ENCODE measurements at places on chromosomes 11 and 22.

GRCh38 chr11:20042045-20042639 is 118.1 kb downstream of the DBX1 start:
- DNase-seq, result no peak

- DNase-seq, result no peak
Measured at GRCh38 chr11:116427903-116428637, 344.7 kb downstream of the BUD13 start.

DNA sequence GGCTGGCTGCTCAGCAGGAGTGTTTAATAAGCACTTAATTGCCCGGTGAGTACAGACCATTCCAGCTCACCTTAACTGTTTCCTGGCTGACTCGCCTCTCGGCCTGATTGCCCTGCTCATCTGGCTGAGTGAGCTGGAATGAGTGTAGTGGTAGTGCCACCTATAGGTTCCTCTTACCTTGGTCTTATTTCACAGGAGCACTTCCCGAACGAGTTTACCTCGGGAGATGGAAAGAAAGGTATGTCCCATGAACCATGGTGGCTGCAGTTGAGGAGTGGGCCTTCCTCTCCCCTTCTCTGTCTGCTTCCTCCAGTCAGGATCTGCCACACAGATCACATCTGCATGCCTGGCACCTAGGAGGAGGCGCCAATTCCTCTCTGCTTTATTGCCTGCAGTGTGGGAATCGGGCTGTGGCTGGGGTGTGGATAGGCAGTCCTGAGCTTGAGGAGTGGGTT is 26.7 kb downstream of the UPB1 start:
- DNase-seq, result no peak

DNA sequence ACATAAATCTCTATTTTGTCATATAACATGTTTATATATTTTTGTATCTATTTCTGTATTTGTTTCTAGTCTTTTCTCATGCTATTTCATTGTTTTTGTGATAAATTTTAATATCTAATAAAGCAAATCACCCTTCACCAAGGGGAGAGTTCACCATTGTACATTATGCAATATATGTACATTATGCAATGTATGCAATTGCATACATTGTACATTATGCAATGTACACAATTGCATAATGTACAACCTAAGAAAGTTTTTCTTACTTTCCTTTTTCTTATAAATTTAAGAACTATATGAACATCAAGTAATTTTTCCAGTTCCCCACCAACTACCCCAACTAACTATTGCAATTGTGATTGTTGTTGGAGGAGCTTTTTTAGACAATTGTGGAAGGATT is 44.1 kb upstream of the GLYATL2 start:
- DNase-seq, result no peak

DNA sequence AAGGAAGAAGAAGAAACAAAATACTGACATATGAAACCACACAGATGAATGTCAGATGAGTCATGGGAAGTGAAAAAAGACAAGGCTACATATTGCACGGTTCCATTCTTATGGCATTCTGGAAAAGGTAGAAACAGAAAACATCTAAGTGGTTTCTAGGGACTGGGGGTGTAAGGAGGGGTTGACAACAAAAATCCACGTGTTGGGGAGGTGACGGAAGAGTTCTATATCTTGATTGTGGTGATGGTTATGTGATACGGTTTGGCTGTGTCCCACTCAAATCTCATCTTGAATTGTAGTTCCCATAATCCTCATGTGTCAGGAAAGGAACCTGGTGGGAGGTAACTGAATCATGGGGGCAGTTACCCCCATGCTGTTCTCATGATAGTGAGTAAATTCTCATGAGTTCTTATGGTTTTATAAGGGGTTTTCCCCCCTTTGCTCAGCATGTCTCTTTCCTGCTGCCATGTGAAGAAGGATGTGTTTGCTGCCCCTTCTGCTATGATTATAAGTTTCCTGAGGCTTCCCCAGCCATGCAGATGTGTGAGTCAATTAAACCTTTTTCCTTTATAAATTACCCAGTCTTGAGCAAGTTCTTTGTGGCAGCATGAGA is 6.4 kb upstream of the ARFGAP3 start:
- DNase-seq, result no peak

DNA sequence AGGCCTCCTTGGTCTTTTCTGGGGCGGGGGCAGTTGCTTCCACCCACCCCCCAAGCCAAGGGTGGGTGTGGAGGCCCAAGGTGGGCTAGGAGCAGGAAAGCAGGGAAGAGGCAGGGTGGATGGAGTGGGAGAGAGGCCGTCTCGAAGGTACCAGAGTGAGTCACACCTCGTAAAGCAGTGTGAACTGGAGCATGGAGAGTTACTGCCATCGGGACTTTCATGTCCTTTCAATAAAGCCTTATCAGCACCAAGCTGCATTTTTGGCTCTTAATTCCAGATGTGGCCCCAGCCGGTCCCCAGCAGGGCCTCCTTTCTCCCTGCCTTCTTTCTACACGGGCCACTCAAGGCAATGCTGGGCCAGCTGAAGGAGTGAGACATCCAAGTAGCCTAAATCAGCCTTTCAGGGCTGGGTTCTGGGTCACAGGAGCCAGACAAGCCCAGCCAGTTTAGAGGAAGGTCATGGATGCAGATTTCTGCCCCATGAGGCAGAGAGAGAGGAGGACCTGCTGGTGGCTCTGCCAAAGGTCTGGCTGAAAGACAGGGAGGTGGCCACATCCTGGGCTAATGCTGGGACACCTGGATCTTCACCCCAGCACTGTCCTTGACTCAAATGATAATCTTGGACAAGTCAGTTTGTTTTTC is 59.0 kb upstream of the CD82 start:
- DNase-seq, result no peak

DNA sequence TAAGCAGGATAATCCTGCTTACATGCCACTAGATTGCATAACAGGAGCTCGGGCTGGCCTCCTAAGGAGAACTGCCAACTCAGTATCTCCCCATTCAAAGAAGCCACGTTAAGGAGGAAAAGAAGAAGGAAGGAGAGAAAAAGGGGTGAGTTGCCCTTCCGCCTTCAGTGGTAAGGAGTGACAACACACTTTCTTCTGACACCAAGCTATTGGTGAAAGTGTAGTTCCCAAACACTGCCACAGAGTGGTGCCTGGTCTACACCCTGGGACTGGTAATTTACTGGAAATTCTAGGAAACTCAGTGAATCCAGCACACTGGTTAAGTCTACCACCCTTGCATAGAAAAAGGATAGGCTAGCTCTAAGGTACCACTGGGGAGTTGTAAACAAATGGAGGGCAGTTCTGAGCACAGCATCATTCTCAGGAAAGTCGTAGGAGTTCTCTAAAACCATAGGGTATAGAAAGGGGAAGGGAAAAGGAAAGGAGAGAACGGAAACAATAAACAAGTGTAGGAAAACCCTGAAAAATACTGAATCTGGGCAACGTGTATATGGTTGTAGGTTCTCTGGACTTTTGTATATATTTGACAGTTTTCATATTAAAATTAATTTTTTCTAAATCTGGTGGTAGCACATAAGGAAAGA is 58.2 kb downstream of the RRAS2 start:
- DNase-seq, result peak; percentile 57

DNA sequence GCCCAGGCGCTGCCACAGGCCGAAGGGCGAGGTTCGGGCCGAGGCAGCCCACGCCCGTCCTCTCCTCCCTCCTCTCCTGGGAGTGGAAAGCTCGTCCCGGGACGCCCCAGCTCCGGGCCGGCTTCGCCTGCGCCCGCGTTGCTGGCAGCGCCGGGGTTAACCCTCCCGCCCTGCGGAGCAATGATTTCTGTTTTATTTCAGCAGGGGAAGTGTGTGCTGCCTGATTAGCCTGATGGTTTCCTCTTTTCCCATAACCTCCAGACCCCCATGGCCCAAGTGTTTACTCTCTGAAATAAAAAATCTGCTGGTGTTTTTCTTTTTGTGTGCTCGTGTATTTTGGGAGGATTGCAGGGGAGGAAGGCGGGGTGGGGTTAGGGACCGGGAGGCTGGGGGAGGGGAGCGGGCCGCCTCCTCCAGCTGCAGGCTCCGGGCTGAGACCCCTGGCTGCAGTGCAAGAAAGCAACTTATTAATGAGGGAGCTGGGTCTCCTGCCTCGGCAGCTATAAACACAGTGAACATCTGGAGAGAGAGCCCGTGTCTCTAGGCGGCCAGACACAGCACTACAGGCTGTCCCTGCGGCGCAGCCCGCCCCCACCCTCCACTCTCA is 38.6 kb downstream of the ETS1 start:
- no peak for DNase-seq

GRCh38 chr11:123202155-123203151 is 7.4 kb upstream of the CLMP start:
- no peak for DNase-seq

DNA sequence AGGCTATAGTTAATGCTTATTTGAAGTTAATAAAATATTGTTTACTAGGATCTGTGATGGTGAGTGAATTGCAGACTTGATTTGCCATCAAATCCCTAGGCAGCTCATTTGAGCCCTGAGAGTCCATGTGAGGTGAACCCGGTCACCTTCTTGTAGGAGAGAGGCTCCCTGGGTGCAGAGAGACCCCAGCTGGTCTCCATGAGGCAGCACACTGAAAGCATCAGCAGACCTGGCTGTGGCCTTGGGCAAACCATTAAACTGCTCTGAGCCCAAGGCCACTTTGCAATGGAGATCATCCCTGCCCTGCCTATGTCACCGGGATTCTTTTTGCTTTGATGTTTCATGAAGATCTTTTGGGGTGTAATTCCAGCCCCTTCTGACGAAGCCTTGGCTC is 125.2 kb downstream of the MICAL2 start:
- no peak for DNase-seq

GRCh38 chr11:59380263-59381059 is 21.8 kb downstream of the OR5AN1 start:
- DNase-seq, result no peak

- peak; percentile 67 for DNase-seq
Measured at GRCh38 chr22:43036282-43036829, 21.4 kb upstream of the PACSIN2 start.

GRCh38 chr22:16783453-16783852 is 41.8 kb downstream of the XKR3 start:
- no peak for DNase-seq

GRCh38 chr11:8258784-8259183 is 4.9 kb downstream of the LMO1 start:
- no peak for DNase-seq

DNA sequence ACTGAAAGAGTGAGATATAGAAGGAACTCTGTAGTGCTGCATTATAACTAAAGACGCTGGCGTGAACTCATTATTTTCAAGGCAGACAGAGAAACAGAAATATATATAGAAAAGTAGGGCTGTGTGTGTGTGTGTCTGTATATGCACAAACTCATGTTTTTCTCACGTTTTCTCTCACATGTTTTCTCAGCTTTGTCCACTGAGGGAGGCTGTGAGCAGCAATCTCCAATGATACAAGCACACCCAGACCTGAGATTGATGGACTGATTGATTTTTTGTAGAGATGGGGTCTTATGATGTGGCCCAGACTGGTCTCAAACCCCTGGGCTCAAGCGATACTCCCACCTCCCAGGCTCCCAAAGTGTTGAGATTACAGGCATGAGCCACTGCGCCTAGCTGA is 122.5 kb downstream of the SERGEF start:
- no peak for DNase-seq

GRCh38 chr11:126816645-126817044 is 183.9 kb downstream of the KIRREL3 start:
- no peak for DNase-seq

DNA sequence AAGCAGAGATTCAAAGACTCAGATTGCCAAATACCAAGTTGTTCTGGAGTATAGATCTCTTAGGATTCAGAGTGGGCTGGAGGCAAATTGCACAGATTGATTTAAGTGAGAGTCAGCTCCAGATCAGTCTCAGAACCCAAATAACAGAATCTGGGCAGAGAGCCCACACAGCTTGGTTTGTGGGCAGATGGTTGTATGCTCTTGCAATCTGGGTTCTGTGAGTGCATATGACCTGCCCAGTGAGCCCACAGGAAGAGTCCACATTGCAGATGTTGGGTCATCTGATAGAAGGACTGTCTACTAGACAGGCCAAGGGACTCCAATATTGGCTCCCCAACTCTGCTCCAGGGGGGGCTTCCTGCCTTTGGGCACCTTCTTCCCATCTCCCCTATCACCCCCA is 65.9 kb downstream of the ADAMTS15 start:
- no peak for DNase-seq

DNA sequence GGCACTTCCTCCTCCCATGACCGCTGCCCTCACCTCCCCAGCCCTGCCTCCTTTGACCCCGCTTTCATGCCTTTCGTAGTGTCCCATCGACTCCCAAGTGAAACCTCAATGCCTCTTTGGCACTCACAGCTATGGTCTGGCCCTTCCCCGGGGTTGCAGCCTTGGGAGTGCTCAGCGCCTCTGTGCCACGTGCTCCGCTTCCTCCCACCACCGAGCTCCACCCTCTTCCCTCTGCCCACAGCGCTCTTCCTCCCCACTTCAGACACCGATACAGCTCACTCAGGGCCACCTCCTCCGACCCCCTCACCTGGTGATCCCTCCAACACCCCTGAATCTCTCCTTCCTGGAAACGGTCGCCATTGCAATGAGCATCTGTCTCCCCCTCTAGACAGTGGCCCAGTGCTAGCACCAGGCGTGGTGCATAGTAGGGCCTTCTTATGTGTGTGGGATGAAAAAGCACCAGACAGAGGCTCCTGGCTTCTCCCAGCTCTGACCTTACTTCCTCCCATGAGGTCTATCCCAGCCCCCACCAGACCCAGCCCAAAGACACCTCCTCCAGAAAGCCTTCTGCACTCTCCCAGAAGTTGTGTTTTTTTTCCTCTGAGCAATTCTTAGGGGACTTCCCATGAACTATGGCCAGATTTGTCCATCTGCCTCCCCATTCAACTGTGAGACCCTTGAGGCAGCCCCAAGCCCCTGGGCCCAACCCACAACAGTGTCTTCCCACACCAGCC is 16.4 kb upstream of the SCGB1A1 start:
- DNase-seq, result no peak

- DNase-seq, result no peak
Measured at GRCh38 chr11:73969991-73970800, 12.4 kb downstream of the UCP2 start.

GRCh38 chr11:134576286-134576685 is 164.2 kb upstream of the B3GAT1 start:
- DNase-seq, result no peak

DNA sequence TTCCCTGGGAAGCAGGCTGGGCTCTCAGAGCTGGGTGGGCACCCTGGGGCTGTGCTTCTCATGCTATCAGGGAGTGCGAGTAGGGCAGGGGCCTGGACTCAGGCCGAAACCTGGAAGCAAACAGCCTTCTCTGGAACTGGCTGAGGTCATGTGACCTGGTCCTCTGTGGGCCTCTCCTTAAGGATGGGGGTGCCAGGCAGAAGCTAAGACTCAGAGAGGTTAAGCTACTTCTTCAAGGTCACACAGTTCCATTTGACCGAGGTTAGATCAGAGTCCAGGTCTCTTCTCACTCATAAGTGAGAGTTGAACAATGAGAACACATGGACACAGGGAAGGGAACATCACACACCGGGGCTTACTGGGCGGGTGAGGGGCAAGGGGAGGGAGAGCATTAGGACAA is 7.4 kb downstream of the FADS3 start:
- DNase-seq, result no peak

DNA sequence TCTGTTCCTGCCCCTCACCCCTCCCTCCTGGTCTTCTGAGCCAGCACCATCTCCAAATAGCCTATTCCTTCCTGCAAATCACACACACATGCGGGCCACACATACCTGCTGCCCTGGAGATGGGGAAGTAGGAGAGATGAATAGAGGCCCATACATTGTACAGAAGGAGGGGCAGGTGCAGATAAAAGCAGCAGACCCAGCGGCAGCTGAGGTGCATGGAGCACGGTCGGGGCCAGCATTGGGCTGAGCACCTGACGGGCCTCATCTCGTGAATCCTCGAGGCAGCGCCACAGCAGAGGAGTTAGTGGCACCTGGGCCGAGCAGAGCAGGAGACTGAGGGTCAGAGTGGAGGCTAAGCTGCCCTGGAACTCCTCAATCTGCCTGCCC is 941.8 kb downstream of the BRD1 start:
- DNase-seq, result no peak

Measured in brain pericyte (primary cell).